ENCODE measurements at places on chromosomes 13 and 19. TPM values are rescaled to one million over a fixed set of nuclear protein-coding genes. Genes with fewer than 3 reads are reported as not detected.

ALDH16A1 gene
- 31.5 TPM for total RNA-seq

TMEM238 gene
- total RNA-seq = 89.4 TPM

JSRP1 gene
- total RNA-seq = 0.55 TPM

BST2 gene
- total RNA-seq = 27.5 TPM

CD209 gene
- 2.6 TPM for total RNA-seq

ZNF225 gene
- total RNA-seq = 3.9 TPM

PCDH9 gene
- 1.4 TPM for total RNA-seq

PRRG2 gene
- 22.4 TPM for total RNA-seq

SIAH3 gene
- not detected for total RNA-seq

PEAK3 gene
- total RNA-seq = 0.78 TPM

GATAD2A gene
- 104 TPM for total RNA-seq

C1QTNF9B gene
- total RNA-seq = not detected

CLEC17A gene
- 0.15 TPM for total RNA-seq

PALM gene
- total RNA-seq = 11.9 TPM

RNF17 gene
- total RNA-seq = not detected

MCEMP1 gene
- not detected for total RNA-seq

KLK14 gene
- not detected for total RNA-seq

CYP2A6 gene
- total RNA-seq = not detected

TDRD3 gene
- 31.9 TPM for total RNA-seq

FPR1 gene
- total RNA-seq = 1.3 TPM

KLK2 gene
- not detected for total RNA-seq

MADCAM1 gene
- 3.1 TPM for total RNA-seq

FGF14 gene
- total RNA-seq = 0.70 TPM

RAVER1 gene
- total RNA-seq = 63.7 TPM

FAM124A gene
- total RNA-seq = 3.1 TPM

MEX3D gene
- total RNA-seq = 24.8 TPM

ARL11 gene
- 1.7 TPM for total RNA-seq

ZNF773 gene
- 2.6 TPM for total RNA-seq

ZNF112 gene
- total RNA-seq = 3.3 TPM

ANGPTL4 gene
- 3.2 TPM for total RNA-seq

COL5A3 gene
- total RNA-seq = 4.0 TPM

ESD gene
- 93.0 TPM for total RNA-seq

SLC25A41 gene
- total RNA-seq = 0.47 TPM

TUBA3C gene
- not detected for total RNA-seq

MCF2L gene
- 86.9 TPM for total RNA-seq

OR10H1 gene
- not detected for total RNA-seq

WASF3 gene
- total RNA-seq = 4.1 TPM

ZNF93 gene
- 3.4 TPM for total RNA-seq

ZNF132 gene
- total RNA-seq = 4.6 TPM

FLT3 gene
- total RNA-seq = 0.47 TPM

MYO1F gene
- 5.4 TPM for total RNA-seq

ERFL gene
- total RNA-seq = 1.1 TPM

ITM2B gene
- total RNA-seq = 393 TPM

KIR2DL3 gene
- total RNA-seq = not detected

NALCN gene
- 0.17 TPM for total RNA-seq

KMT2B gene
- total RNA-seq = 40.1 TPM

ANKLE1 gene
- 0.22 TPM for total RNA-seq

MBD3L3 gene
- total RNA-seq = not detected

CYSLTR2 gene
- 0.27 TPM for total RNA-seq

BTBD2 gene
- total RNA-seq = 73.1 TPM

ZNF77 gene
- 4.6 TPM for total RNA-seq

ZNF738 gene
- total RNA-seq = 5.3 TPM

IRGC gene
- not detected for total RNA-seq

FEM1A gene
- 11.2 TPM for total RNA-seq

TYROBP gene
- 8.2 TPM for total RNA-seq

CDC42EP5 gene
- total RNA-seq = 569 TPM

METTL21C gene
- not detected for total RNA-seq

MYPOP gene
- total RNA-seq = 11.9 TPM

ZNF430 gene
- 10.3 TPM for total RNA-seq

Data from left colon (tissue), 2 donors.